Breast epithelium (tissue), 4 donors: ENCODE measurements at places on chromosomes 11 and 22. TPM values are rescaled to one million over a fixed set of nuclear protein-coding genes. Genes with fewer than 3 reads are reported as not detected.

The PRR33 gene
- not detected for total RNA-seq

- no peaks in the 10 kb centered on the region for H3K36me3 ChIP-seq
- H3K27ac ChIP-seq: peak overlapping the region; percentile 88
- H3K27me3 ChIP-seq: no peaks in the 10 kb centered on the region
- peaks cover 12% of the 10 kb centered on the region for H3K4me1 ChIP-seq
Measured at GRCh38 chr11:47523490-47524225, 29.3 kb downstream of the CELF1 start.

The PHOX2A gene
- not detected for total RNA-seq

DNA sequence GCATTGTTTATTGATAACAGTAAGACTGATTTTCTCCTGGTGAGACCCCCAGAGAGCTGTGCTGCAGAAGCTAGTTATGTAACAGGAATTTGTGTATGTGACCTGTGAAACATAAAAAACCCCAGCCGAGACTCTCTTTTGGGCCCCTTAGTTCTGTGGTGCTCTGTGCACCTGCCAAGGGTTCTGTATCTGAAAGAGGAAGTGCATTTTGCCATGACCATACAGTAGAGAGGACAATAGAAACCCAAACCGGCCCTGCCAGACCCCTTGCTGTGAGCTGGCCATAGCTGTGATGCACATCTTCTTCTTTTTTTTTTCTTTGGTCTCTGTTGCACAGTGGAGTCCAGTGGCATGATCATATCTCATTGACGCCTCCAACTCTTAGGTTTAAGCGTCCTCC is 31.4 kb upstream of the APOL5 start:
- no peaks in the 10 kb centered on the region for H3K27me3 ChIP-seq
- DNase-seq: no peak
- H3K36me3 ChIP-seq: no peaks in the 10 kb centered on the region
- H3K4me1 ChIP-seq: no peaks in the 10 kb centered on the region

The DAGLA gene
- 4.5 TPM for total RNA-seq
